AG04450 (cell line): ENCODE measurements at places on chromosomes 12 and 14.

DNA sequence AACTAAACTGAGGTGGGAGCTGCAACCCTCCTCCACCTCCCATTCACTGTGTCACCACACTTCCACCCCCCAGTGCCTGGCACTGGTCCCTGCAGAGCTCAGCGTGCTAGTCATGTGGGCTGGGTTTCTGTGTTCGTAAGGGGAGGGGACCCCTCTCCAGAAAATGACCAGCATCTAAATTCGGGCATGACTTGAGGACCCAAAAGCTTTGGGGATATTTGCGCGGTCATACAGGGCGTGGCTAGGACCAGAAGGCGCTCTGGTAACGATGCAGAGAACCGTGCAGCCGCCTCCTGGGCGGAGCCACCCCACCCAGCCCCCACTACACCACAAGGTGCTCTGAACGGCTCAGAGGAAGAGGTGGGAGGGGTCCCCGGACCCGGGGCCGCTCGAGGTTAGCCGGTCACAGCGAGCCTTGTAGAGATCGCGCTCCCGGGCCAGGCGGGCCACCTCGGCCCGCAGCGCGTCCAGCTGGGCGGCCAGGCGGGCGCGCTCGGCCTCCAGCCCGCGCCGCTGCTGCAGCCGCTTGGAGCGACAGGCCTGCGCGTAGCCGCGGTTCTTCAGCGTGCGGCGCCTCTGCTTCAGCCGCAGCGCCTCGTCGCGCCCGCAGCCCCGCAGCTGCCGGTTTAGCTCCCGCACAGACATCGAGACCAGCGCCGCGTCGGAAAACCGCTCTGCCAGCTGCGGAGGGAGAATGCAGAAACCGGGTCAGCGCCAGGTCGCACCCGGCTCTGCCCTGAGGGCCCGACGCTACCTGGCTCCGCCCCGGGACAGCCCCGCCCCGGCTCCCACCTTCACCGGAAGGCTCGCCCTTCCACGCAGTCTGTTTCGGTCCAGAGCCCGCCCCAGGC, 9.8 kb downstream of the CPNE6 start:
- no peak for DNase-seq

- no peak for DNase-seq
Measured at GRCh38 chr12:55142669-55143565, 16.7 kb downstream of the OR9K2 start.

GRCh38 chr12:95130096-95130495, 56.7 kb upstream of the NR2C1 start:
- DNase-seq: no peak

- DNase-seq: peak; percentile 81
Measured at GRCh38 chr12:15629108-15629507, 160.1 kb downstream of the EPS8 start.

DNA sequence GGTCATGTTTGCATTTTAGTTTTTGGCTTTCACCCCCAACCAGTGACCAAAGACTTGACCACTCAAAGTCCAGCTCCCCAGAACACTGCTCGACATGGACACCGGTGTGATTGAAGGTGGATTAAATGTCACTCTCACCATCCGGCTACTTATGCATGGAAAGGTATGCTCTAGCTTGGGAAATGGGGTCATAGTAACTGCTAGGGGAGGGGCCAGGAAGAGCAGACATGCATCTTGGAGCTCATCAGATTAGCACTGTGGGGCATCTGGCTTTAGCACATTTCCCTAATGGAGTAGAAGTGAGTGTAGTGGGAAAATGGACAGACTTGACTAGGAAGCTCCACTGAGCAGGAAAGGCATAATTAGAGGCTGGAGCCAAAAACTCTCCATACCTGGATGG, 2.8 kb downstream of the PCBP2 start:
- DNase-seq: no peak

DNA sequence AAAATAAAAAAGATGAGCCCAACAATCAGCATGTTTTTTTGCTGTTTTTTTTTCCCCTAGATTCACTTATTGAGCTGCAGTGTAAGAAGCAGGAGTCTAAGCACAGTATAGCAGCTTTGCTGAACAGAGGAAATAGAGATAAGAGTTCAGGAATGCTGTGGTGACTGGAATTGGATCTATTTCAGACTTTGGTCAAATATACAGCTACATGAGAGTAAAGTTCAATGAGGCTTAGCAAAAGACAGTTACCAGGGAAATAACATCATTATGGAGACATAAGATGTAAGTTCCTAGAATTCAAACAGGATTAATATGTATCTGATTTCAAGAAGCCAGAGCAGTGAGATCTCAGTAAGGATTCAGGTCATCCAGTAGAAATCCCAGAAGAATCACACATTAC, 613.0 kb downstream of the RPS29 start:
- DNase-seq: no peak

DNA sequence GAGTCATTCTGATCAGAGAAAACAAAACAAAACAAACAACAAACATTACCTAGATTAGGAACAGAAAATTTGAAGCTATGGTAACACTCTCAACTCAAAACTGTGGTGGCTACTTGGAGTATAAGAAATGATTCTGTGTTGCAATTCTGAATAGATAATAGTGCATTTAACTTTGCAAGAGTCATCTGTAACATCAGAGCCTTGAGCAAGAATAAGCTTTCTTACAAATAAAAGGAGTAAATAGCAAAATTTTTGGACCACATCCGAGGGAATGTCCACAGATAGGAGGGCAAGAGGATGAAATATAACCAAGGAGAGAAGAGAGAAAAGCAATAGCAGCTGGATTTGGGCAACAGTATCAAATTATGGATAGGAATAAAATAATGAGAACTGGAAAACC, 1090.6 kb downstream of the SLC6A15 start:
- DNase-seq: no peak

GRCh38 chr12:94557746-94558295, 92.5 kb downstream of the TMCC3 start:
- no peak for DNase-seq

- no peak for DNase-seq
Measured at GRCh38 chr14:49250109-49250508, 336.1 kb downstream of the RPS29 start.

DNA sequence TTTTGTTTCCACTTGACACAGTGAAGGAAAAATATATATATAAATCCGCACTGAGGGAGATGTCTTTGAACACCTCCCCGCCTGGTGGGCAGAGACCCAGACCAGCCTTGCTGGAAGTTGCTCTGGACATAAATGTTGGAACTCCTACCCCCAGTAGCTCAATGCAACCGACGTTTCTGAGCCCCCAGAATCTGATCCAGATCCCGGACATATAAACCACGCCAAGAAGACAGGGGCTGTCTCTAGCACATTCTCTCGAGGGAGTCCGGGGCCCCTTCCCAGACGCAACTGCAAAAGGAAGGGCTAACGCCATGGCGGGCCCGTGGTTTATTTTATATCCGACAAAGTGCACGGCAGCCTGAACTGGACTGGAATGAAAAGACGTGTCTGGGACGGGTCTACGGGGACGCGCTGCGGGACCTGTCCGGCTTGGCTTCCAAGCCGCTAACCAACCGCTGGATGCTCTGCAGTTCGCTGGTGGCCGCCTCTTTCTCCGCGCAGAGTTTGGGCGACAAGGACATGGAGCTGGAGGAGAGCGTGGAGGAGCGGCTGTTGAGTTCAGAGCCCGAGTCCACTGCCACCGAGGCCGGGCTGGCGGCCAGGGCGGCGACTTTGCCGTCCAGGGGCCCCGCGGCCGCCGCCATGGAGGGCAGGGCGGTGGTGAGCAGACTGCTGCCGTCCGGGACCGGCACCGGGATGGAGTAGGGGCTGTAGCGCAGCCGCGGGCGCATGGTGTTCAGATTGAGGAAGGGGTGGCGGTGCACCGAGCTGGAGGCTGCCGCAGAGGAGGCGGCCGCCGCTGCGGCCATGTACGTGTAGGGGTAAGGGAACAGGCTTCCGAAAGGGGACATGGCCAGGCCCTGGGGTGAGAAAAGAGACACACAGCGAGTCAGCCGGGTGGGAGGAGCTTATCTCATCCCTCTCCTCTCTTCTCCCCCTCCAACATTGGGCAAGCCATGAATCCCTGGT, 12.2 kb downstream of the TBX3 start:
- no peak for DNase-seq

DNA sequence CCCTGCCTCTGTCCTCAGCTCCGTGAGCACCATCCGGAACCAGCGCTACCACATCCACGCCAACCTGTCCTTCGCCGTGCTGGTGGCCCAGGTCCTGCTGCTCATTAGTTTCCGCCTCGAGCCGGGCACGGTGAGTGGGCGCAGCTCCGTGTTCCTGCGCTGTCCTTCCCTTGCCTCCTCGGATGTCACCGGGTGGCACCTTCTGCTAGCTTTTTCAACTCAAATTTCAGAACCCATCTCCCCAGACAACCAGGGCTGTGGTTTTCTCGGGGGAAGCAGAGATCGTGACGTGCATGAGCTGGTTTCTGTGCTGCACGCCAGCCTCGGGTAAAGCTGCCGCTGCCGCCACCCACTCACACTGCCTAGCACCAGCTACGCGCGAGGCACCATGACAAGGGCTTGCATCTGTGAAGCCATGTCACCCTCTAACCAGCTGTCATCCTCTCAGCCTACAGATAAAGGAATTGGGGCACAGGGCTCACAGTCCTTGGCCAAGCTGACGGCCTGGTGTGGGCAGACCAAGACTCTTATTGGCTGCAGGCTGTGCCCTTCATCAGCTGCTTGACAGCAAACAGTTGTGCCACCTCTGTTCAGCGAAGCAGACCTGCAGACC, 152.1 kb downstream of the ADGRD1 start:
- DNase-seq: no peak

- DNase-seq: no peak
Measured at GRCh38 chr14:31346097-31346496, 74.3 kb downstream of the HEATR5A start.

GRCh38 chr12:104600036-104600712, 143.4 kb downstream of the CHST11 start:
- no peak for DNase-seq

- no peak for DNase-seq
Measured at GRCh38 chr12:119090865-119091264, 87.9 kb upstream of the HSPB8 start.

GRCh38 chr12:71949646-71950045, 11.0 kb downstream of the TPH2 start:
- DNase-seq: no peak

- DNase-seq: no peak
Measured at GRCh38 chr12:49827051-49827400, 1.2 kb downstream of the NCKAP5L start.

- DNase-seq: no peak
Measured at GRCh38 chr12:42853370-42854140, 264.0 kb upstream of the PRICKLE1 start.

GRCh38 chr14:23942587-23942986, 11.0 kb upstream of the DHRS4 start:
- no peak for DNase-seq

GRCh38 chr12:86683568-86684304, 427.5 kb upstream of the MGAT4C start:
- peak; percentile 13 for DNase-seq

- no peak for DNase-seq
Measured at GRCh38 chr14:23663127-23663526, 27.0 kb downstream of the DHRS2 start.

DNA sequence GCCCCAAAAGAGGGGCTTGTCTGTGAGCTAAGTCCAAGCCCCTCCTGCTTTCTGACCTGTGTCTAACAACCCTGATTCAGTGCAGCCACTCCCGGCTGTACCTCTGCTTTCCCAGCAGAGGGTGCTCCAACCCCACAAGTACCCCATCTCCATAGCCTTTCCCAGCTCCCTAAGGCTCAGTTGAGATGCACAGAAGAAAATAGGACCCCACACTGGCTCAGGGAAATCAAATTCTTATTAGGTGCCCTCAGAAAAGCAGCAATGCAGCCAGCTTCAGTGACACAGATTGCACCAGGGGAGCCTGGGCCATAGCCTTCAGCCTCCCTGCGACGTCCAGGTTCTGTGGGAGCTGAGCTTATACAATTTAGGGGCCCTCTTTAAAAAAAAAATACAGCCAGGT, 49.9 kb downstream of the LRRC74A start:
- peak; percentile 68 for DNase-seq

GRCh38 chr12:59787610-59788009, 191.8 kb downstream of the SLC16A7 start:
- no peak for DNase-seq

DNA sequence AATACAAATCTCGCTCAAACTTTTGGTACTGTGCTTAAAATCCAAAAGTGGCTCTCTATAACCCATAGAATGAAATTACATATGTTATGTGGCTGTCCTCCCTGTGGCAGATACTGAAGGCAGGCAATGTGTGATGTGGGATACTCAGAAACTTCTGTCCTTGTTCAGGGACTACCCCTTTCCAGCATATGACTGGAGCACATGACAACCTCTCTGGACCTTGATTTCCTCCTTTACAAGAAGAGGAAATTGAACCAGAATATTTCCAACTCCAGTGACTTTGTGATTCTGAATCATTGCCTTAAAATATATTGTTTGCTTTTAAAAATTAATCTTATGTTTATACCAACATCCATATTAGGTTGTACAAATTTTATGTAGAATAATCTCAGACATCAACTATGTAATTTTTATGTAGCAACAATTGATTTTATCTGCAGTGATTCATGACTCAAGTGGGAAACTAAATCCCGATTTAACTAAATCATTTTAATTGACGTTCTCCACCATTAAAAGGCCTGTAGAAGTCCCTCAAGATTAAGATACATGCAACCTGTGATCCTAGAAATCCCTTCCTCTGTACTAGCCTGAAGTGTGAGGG, 162.4 kb downstream of the AKAP6 start:
- DNase-seq: no peak

- DNase-seq: no peak
Measured at GRCh38 chr12:59432057-59432456, 163.8 kb upstream of the SLC16A7 start.

DNA sequence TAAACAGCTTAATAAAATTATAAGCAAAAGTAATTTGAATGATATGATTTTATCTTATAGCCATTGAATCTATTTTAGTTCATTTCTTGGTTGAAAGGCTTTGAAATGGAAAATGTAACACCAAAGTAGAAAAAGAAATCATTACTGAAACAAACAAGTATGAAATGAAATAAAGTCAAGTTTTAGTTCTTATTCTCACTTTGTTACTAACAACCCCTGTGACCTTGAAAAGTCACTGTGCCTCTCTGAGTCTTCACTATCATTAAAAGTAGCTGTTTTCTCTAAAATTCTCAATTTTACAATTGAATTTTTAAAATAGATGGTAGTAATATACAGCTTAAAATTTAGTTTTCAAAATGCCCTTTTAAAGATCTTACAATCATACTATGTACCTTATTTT, 32.4 kb upstream of the SLC17A8 start:
- no peak for DNase-seq

- peak; percentile 84 for DNase-seq
Measured at GRCh38 chr12:65948320-65949008, 124.2 kb downstream of the HMGA2 start.

GRCh38 chr12:107033758-107034739, 47.1 kb upstream of the MTERF2 start:
- DNase-seq: no peak

GRCh38 chr12:123580772-123581171, 3.6 kb upstream of the TMED2 start:
- DNase-seq: no peak

DNA sequence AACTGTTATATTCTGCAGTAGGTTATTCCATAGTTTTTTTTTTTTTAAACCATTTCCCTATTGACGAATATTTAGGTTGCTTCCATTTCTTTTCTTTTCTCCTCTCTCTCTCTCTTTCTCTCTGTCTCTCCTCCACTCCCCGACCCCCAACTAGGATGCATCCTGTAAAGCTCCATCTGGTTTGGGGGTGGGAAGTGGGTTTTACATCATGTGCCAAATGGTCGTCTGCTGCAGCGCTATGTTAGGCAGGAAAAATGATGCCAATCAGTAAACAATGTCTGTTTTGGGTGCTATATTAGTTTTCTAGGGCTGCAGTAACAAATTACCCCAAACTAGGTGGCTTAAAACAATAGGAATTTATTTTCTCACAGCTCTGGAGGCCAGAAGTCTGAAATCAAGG, 465.0 kb downstream of the AACS start:
- no peak for DNase-seq

GRCh38 chr12:26737487-26738030, 95.4 kb downstream of the ITPR2 start:
- DNase-seq: no peak
